B cell (primary cell): ENCODE measurements at places on chromosomes 3 and 15. TPM values are rescaled to one million over a fixed set of nuclear protein-coding genes. Genes with fewer than 3 reads are reported as not detected.

- no peak for DNase-seq
These were observed 57.8 kb upstream of the C15orf39 start for GRCh38 chr15:75143738-75144334.

The PCCB gene
- 12.5 and 15.5 TPM in 2 replicates for total RNA-seq

DNA sequence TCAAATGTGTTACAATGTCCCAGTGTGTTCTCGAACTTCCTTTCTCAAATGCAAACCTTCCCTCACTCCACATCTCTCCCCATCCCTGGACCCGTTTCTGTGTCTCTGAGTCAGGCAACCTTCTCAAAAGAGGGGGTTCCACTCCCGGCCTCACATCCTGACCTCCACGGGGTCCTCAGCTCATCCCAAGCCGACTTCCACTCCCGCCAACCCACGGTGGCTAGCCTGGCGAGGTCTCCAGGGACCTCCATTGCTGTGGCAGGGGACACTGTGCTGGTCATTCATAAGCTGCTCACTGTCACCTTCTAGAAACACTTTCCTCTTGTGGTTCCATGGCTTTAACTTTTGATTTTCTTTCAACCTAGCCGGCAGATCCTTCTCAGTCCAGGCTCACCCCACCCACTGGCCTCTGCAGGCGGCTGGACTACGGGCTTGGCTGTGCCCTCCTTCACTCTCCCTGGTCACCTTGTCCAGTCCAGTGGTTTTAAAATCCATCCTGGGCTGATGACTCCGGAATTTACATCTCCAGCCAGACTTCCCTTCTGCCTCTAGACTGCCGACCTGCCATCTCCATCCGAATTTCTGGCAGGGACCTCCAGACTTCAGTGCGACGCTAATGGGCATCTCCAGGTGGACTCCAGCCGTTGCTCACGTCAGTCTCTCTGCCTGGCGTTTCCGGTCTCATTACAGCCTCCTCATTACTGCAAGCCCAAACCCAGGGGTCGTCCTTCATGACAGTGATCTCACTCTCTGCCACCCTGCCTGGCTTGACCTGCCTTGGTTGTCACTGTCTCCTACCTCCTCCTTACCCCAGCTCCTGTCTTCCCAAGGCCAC, 20.0 kb downstream of the ABTB1 start:
- no peak for DNase-seq

GRCh38 chr3:64627471-64628321, 60.1 kb downstream of the ADAMTS9 start:
- no peak for DNase-seq

DNA sequence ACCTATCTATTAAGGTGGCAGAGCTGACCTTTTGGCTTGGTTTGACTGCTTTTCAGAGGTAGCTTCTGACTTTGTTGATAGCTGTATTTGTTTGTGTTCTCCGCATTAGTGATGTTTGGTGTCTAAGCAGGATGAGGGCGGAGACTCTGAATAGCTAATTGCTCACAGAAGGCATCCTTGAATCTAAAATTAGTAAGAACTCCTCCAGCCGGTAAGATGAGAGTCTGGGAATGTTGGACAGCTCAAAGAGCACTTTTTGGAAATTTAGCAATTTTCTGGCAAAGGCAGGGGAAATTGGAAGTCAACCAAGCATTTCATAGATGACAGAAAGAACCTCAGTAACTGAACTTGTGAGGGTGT, 174.1 kb downstream of the KLHL25 start:
- DNase-seq, result no peak

The CLDN16 gene
- total RNA-seq, result not detected in 2 replicates

The SPG11 gene
- total RNA-seq, result 219 and 243 TPM in 2 replicates

- no peak for DNase-seq
These were observed 124.6 kb upstream of the ABHD17C start for GRCh38 chr15:80570553-80570952.

The AHSG gene
- total RNA-seq, result not detected in 2 replicates

DNA sequence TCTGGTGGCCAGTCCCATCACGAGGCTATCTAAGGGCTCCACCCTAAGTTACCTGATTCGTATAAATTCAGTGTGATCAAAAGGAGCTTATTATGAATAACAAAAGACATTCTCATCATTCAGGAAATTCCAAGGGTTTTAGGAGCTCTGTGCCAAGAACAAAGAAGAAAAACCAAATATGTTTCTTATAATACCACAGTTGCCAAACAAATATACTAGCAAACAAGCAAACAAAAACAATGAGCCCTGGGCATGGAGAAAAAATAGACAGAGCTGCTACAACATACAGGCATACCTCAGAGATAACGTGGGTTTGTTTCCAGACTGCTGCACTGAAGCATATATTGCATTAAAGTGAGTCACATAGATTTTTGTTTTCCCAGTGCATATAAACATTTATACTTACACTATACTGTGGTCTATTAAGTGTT, 20.2 kb upstream of the CFAP161 start:
- no peak for DNase-seq

The CYP11A1 gene
- total RNA-seq, result not detected in 2 replicates

DNA sequence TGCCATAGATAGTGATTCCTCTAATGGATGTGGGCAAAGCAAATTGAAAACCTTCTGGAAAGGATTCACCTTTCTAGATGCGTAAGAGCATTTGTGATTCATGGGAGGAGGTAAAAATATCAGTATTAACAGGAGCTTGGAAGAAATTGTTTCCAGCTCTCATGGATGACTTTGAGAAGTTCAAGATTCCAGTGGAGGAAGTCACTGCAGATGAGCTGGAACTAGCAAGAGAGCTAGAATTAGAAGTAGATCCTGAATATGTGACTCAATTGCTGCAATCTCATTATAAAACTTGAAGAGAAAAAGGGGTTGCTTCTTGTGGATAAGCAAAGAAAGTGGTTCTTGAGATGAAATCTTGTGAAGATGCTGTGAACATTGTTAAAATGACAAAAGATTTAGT, 88.0 kb upstream of the ACKR4 start:
- no peak for DNase-seq
